ENCODE measurements at places on chromosomes 5 and 9.

DNA sequence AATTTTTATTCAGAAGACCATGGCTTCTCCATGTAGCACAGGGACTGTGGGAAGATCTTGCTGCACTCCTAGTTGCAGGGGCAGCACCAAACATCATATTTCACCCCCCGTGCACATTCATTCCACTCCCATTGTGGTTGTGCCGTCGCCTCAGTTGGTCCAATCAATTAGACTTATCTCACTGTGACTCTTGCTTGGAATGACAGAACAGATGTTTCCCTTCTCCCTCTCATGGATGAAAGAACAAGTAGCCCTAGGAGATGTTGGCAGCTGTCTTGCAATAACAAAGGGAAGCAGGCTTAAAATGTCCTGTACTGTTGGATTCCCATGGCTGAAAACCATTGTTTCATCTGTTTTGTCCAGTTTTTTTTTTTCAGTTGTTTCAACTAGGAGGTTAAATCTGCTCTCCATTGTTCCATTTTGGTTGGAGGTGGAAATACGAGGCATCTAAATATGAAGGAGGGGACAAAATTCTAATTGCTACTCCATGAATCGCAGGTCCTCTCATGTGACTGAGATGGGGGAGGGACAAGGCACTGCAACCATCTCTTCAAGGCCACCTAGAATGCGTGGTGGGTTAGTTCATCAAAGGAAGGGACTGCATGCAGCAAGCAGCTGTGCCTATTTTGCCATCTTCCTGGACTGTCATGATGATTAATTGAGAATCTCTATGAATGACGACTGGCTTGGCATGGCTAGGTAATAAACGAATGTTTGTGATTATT lies 214.4 kb downstream of the NSG2 start:
- no peak for DNase-seq

- DNase-seq, result no peak
Measured at GRCh38 chr5:133627180-133627579, 14.8 kb upstream of the FSTL4 start.

- DNase-seq, result no peak
Measured at GRCh38 chr5:16067415-16067814, 112.2 kb downstream of the MARCHF11 start.

GRCh38 chr5:39780347-39780746 lies 355.6 kb upstream of the DAB2 start:
- DNase-seq, result no peak

DNA sequence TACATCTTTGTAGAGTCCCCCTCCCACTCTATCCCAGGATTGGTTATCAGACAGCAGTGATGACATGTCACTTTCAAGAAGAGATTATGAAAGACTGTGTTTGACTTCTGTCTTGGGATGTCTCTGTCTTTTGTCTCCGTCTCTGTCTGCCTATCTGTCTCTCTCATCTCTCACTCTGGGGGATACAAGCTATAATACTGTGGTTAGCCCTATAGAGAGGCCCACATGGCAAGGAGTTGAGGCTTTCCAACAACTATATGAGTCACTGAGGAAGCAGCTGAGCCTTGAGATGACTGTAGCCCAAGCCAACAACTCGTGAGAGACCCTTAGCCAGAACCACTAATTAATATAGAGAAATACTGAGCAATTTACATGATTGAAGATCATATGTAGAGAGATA lies 284.8 kb downstream of the PDE4D start:
- DNase-seq, result no peak

DNA sequence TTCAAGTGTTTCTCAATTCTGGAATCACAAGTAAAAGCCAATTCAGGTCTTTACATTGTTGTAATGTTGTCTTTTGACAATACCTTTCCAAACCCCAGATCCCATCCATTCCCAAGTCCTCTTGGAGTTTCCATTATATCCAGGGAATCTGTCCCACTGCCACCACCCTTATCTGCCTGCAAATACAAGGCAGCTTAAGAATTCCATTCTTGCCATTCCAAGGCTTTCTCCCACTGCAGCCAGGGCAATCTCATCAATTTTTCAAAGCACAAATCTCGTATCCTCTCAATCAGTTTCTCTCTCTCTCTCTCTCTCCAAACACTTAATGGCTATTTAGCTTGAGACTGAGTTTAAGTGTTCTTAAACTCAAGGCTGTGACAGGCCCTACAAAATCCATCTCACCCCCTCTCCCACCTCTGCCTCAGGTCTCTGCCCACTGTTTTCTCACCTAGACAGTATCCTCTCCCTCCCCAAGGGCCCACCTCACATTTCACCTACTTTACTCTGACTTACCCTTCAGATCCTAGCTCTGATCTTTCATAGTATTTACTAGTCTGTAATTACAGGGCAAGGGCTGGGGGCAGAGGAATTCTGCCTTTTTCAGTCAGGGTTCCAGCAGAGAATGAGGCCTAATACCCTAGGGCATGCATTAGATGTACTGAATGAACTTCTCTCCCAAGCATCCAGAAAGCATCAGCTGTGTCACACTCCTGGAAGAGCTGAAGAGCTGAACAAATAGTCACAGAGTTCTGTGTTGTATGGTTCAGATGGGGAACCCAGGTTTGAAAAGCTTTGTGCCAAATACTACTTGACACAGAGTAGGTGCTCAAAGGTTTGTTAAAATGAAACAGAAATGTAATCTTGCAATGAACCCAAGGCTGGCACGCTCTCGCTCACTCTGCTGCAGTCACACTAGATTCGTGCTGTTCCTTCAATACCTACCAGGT lies 46.0 kb downstream of the RAPGEF1 start:
- DNase-seq, result no peak

GRCh38 chr5:30194595-30194994 lies 998.9 kb upstream of the CDH6 start:
- DNase-seq, result no peak

- no peak for DNase-seq
Measured at GRCh38 chr5:1222147-1222546, 3.0 kb upstream of the SLC6A18 start.

GRCh38 chr9:74887041-74887980 lies at the start of gene TRPM6:
Gene TRPM6, minus strand, starts transcription at chr9:74887921. Its CDS starts 65 bp downstream, at chr9:74887856.
- DNase-seq, result peak; percentile 4

DNA sequence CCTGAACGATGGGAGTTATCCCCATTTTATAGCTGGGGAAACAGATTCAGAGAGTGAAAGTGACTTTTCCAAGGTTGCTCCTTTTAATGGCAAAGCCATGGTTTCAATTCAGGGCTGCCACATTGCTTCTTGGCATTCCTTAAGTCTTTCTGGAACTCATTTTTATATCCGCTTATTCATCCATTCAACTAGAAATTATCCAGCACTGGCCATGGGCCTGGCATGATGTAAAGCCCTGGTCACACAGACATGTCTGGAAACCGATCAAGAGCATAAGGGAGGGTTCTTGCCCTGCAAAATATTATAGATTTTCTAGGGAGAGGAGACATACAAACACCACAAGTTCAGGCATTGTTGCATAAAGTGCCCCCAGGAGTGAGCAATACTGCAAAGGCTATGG lies 43.0 kb upstream of the COL15A1 start:
- no peak for DNase-seq

GRCh38 chr5:69084903-69085302 lies 8.9 kb upstream of the SLC30A5 start:
- DNase-seq, result no peak

DNA sequence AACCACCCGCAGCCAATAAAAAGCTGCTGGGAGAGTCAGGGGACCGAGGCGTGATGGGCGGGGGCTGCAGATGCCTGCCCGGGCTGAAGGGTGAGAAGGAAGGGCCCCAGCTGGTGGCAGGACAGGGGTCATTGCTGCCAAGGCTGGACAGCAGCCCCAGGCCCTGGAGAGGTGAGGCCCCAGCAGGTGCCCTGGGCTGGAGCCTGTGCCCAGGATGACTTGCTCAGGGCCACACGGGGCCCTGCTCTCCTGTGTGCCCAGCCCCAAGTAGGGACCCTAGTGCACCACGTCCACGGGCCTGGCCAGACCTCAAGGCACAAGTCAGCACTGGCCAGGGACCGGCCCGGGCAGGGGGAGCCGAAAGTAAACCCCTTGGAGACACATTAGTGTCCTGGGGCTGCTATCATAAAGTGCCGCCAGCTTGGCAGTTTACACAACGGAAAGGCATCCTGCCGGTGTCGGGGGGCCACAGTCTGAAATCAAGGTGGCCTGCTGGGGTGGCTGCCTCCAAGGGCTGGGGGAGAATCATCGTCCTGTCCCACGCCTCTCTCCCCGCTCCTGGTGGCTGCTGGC lies 22.0 kb downstream of the LHX3 start:
- DNase-seq, result no peak

DNA sequence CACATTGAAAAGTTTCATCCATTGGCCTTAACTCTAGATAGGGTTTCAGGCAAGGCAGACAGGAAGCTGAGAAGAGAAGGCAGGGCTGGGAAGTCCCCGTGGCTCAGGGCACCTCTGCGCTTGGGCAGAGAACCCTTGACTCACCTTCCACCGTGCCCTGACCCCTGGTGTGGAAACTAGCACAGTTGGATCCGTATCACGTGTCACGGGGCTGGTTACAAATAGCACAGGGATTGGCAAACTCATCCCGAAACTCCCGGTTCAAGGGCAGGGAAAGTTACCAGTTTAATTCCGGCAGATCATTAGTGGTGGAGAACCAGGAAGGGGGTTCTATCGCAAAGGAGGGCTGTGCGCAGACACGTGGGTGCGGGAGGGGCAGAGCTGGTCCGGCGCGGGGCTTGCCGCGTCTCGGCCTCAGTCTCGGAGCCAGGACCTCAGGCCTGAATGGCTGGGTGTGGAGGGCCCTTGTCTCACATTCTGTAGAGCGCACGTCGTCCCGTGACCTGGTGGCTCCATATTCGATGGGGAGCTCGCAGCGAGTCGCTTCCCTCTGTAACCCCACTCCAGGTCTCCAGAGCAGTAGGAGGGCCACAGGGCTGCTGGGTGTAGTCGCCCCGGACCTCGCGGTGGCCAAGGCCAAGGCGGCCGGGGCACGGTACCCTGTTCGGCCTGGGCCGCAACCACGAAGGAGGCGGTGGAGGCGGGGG lies 771 bp upstream of the TMEM171 start:
- DNase-seq, result no peak

DNA sequence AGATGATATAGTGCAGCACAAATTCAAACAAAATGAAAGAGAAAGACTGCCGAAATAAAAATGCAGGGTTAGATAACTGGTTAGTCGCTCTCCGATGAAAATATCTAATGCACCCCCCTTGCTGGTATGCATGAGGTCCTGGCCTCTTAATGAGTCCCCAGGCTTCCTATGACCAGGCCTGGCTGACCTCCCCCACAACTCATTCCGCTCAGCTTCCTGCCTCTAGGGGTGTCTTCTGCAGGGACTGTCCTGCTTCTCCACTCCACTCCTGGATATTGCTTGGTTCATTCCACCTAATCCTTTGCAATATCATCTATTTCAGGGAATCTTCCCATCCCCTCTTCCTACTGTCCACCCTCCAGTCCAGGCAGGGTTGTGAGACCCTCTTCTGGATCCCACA lies 341.8 kb downstream of the ASTN2 start:
- DNase-seq, result no peak

DNA sequence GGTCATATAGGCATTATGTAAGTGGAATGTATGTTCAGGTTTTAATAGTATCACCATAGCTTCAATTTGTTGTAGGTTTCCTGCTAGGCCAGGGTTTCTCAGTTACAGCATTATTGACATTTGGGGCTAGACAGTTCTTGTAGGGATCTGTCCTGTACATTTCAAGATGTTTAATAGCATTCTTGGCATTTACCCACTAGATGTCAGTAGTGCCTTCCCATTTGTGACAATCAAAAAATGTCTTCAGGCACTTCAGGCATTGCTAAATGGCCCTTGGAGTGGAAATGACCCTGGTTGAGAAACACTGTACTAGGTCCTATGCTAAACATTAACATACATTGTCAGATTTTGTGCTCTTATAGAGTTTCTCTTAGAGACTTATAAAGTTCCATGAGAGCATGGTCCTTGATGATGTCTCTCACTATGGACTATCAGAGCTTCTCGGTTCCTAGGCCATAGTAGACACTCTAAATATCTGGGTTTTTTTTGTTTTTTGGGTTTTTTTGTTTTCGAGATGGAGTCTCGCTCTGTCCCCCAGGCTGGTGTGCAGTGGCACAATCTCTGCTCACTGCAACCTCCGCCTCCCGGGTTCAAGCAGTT lies 1.4 kb downstream of the KIF20A start:
- DNase-seq, result no peak

GRCh38 chr5:162573758-162574157 lies 506.2 kb downstream of the GABRG2 start:
- no peak for DNase-seq

- no peak for DNase-seq
Measured at GRCh38 chr5:13662626-13663025, 281.9 kb downstream of the DNAH5 start.

DNA sequence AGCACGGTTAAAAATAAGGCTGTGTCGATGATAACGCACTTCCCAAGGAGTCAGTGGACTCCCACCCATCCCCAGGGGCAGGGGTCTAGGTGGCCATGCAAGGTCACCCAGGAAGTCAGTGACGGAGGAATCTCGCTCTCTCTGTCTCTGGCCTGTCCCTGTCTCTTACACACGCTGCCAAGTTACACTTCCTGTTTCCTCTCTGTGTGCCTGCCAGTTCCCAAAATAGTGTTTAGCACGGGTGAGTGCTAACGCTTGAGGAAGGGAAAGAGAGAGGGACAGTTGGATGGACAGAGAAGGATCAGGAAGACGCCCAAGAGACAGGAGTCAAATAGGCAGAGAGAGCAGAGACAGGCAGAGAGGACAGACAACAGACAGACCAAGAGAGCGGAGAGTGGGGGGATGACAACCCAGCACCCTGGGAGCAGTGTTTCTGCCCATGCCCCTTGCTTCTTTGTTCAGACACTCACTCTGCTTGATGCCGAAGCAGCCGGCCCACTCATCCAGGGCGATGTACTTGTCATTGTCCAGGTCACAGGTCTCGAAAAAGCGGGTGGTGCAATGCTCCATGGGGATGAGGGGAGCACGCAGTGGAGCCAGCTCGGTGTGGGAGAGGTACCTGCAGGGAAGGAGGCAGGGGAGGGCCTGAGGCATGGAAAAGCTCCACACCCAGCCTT lies 23.0 kb downstream of the SPARC start:
- no peak for DNase-seq

DNA sequence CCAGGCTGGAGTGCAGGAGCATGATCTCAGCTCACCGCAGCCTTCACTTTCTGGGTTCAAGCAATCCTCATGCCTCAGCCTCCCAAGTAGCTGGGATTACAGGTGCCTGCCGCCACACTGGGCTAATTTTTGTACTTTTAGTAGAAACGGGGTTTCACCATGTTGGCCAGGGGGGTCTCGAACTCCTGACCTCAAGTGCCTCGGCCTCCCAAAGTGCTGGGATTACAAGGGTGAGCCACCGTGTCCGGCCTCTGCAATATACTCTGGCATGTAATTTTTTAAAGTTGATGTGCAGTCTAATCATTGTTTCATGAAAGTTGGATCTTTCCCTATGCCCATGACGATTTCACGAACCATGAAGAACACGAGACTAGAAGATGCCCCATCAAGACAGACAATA lies 28.6 kb upstream of the PPP1R26 start:
- DNase-seq, result no peak

All from stimulated activated CD4-positive, alpha-beta T cell treated with anti-CD3 and anti-CD28 coated beads, TNF-alpha, amount 100 ng/mL, for 1 hour (primary cell).